ENCODE measurements at places on chromosomes 12 and 14.
A peak's percentile ranks its signal among the peaks of the same experiment; 100 is the strongest.

DNA sequence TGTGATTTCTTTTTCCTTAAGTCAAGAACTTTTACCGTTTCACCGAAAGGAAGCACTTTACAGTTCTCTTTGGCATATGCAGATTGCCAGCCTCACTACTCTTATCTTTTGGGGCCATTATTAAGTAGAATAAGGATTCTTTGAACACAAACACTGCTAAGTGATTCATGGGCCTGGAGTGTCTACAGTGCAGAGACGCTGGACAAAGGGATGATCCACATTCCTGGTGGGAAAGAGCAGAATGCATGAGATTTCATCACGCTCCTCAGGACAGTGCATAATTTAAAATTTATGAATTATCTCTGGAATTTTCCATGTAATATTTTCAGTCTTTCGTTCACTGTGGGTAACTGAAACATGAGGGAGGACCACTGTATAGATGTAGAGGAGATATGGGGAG lies 90.2 kb downstream of the TTLL5 start:
- DNase-seq, result no peak

DNA sequence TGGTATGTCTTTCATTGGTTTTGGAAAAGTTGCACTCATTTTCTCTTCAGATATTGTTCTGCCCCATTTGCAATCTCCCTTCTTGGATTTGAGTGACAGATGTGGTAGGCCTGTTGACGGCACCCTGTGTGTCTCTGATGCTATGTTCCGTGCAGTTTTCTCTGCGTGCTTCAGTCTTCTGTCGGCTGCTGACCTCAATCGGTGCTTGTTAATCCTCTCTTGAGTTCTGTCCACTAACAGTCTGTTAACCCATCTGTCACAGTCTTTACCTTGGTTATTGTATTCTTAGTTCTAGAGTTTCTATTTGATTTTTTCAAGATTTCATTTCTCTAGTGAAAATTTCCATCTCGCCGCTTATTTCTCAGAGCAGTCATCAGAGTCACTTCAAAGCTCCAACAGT lies 20.7 kb upstream of the PLD4 start:
- DNase-seq, result peak; percentile 10

- DNase-seq, result no peak
Observed at GRCh38 chr12:20830456-20830855, 20.0 kb downstream of the SLCO1B3 start.

DNA sequence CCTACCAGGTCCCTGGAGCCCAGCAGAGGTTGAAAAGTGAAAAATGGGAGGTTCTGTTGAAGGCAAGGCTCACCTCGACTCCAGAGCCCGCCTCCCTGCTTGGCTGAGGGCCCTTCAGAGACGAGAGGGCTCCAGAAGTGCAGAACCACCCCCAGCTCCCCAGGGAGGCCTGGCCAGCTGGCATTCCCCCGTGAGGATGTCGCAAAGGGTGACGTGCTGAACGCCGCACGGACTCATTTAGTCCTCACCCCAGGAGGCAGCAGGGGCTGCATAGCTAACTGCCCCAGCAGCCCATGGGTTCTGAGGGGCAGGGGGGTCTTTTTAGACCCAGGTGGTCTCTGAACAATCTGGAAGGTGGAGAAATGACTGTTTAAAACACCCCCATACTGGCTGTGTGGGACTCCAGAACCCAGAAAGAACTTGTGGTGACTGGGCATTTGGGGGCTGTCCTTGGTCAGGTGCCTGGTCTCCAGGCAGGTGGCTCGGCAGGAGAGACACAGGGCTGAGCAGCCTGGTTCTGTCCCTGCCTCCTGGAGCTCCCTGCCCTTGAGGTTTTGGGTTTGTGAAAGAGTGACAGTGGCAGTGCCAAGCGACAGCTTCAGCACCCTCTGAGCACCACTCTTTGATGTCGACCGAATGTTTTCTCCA lies 32.0 kb downstream of the ANAPC7 start:
- peak; percentile 60 for DNase-seq

- no peak for DNase-seq
Observed at GRCh38 chr14:50425105-50425504, 28.4 kb upstream of the CDKL1 start.

DNA sequence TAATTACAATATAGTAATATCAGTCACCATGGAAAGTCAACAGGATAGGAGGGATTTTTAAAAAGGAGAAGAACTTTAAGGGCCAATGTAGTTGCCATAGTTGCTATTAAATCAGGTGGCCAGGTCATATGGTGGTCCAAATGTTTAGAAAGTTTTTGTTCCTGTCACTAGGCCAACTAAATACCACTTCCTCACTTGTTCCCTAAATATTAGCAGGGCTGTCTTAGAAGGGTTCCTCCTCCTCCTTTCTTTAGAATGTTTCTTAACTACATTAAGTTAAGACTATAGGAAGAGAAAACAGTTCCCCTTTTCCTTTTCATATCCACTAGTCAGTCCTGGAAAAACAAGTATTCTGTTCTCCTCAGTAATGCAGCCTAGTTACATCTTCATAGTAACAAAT lies 50.3 kb downstream of the MON2 start:
- DNase-seq, result no peak

DNA sequence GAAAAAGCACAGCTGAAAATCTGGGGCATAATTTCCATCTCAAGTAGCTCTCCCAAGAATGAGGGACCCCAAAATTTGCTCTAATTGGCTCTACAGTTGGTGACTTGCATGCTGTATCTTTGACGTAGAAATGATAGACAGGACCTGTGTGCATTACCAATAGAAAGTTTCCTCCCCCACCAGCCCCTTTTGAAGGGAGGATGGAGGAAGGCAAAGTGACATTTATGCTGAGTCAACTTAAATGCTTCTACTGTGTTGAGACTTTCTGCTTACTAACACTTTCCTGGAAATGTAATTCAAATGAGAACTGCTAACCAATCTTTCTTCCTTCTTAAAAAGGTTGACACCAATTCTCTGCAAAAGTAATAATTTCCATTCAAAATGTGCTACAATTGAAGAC lies 31.9 kb downstream of the TSPAN8 start:
- no peak for DNase-seq

GRCh38 chr14:101083564-101084435 lies 180.3 kb upstream of the RTL1 start:
- DNase-seq, result peak; percentile 77

DNA sequence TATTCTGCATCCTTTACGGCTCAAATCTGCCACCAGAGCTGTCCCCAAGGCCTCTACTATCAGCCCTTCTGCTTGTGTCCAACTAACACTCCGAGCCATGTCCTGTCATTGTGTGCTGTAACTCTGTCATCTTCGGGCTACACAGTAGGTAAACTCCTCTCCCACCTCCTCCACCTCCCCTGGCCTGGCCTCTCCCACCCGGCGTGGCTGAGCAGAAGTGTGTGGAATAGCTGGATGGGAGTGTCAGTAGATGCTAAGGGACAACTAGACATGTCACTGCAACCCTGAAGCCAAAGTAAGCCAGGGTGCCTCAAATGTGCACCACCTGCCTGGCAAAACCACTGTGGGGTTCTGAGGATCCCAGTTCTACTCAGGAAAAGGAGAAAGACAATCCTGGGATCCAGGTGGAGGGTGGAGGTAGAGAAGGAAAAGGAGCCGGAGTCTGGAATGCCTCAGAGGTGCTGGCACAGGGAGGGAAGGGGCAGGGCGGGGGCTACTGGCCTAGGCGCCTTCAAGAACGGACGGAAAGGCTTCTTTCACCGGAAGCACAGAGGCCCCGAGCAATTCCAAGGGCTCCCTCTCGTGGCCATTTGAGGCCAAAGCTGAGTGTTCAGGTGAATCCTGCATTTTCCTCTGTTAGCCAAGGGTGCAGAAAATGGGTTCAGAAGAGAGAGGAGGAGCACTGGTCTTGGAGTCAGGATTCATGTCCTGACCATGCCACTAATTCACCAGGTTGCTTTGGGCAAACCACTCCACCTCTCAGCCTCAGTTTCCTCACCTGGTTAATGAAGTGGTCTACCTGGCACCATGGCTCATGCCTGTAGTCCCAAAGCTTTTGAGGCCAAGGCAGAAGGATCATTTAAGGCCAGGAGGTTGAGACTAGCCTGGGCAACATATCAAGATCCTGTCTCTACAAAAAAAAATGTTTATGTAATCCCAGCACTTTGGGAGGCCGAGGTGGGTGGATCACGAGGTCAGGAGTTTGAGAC lies 20.5 kb upstream of the FAM181A start:
- DNase-seq, result peak; percentile 83

GRCh38 chr12:122104844-122105243 lies 26.3 kb downstream of the MLXIP start:
- peak; percentile 53 for DNase-seq

- peak; percentile 96 for DNase-seq
Observed at GRCh38 chr12:49945394-49946080, 5.0 kb upstream of the AQP2 start.

DNA sequence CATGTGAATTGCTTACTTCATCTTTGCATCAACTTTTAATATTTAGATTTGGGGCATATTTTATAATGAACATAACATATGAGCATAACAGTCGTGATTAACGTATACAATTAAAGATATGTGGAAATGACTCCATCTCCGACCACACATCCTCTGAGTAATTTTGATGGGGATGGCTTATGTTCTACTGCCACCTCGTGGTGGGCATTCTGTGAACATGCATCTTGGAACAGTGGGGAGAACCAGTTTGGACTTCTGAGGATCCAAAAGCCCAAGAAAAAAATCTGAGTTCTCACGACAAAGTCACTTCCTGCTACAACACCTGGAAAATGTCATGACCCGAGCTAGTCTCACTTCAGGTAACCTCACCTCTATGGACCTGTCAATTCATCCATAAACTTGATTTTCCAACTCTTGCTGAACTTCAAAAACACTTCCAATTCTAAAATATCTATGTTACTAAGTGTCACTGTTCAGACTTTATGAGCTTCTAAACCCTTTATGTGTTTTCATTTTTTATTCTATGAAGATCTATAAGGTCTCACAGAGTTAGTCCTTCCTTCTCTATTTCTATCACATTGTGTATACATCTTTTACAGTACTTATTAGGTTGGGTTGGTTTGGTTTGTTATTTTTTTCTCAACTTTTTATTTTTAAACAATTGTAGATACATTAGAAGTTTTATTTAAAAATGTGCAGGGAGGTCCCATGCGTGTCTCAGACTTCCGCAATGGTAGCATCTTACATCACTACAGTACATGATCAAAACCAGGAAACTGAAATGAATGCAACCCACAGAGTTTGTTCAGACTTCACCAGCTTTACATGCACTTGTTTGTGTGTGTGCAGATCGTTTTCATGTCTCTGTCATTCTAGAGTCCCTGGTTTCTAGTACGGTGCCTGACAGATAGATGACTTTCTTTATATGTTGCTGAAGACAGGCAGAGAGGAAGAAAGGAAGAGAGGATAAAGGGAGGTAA lies 38.2 kb upstream of the STAB2 start:
- peak; percentile 81 for DNase-seq

DNA sequence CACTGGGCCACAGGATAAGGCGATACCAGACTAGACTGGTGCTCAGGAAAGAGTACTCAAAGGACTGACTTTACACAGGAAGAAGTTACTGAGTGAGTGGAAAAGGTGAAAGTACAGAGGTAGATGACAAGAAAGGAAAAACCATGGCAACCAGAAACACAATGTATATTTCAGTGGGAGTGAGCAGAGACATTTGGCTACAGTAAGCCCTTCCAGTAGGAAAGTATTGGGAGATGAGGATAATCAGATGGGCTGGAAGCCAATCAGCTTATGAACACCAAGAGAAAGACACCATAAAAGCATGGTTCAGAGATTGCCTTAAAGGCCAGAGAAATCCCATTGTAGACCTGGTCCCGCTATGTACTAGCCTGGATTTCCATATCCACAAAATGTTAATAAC lies 51.6 kb downstream of the TMTC1 start:
- no peak for DNase-seq

- no peak for DNase-seq
Observed at GRCh38 chr12:79085106-79085682, 220.6 kb downstream of the SYT1 start.

DNA sequence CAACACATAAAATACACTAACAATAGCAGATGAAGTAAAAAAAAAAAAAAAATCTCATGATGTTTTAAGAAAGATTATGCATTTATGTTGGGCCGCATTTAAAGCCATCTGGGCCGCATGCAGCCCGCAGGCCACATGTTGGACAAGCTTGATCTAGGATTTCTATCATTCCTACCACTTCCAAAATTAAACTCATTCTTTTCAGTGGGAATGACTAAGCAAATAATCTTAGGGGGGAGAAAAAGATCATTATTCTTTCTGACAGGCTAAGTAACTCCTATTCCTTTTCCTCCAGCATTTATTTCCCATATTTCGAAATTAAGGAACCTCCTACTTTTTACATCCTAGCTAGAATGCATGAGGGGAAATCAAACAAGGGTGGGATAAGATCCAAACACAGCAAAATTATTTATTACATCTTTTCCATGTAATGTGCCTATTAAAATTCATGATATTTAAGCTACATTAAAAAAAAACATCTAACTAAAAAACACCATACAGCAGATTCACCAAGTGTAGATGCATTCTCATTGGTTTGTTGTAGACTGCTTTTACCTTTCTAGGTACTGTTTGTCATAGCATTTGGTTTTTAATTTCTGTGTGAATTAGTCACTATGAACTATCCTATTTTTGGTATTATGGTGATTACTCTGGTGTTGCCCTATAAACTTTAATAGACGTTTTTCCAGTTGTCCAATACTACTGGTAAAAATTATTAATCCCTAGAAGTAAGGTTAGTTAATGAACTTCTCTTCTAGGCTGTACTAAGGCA lies 76.1 kb downstream of the RASSF8 start:
- DNase-seq, result no peak

GRCh38 chr12:6584293-6584692 lies 16.2 kb upstream of the NOP2 start:
- DNase-seq, result no peak

DNA sequence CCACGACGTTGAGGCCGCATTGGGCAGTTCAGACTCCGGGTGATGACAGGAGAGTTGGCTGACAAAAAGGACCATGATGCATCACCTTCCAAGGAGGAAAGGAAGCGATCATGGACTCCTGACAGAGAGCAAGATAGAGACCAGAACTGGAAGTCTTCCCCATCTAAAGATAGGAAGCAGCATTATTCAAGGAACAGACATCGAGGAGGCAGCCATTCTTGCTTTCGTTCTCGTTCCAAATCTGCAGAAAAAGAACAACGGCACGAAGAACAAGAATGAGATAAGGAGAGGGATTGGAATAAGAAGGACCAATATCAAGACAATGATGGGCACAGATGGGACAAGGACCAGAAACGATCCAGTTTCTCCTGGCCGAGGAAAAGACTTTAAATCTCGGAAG lies 27.1 kb upstream of the KRT77 start:
- no peak for DNase-seq

- DNase-seq, result no peak
Observed at GRCh38 chr14:21933681-21934080, 260.1 kb upstream of the OR4E1 start.

- no peak for DNase-seq
Observed at GRCh38 chr14:51889851-51890250, 29.4 kb downstream of the GNG2 start.

GRCh38 chr12:68352067-68352466 lies 19.9 kb upstream of the MDM1 start:
- DNase-seq, result no peak

- DNase-seq, result no peak
Observed at GRCh38 chr14:93700928-93701327, 87.4 kb downstream of the PRIMA1 start.

GRCh38 chr12:55142669-55143565 lies 16.7 kb downstream of the OR9K2 start:
- peak; percentile 84 for DNase-seq

GRCh38 chr14:72024043-72024407 lies 91.8 kb downstream of the RGS6 start:
- peak; percentile 72 for DNase-seq

- peak; percentile 89 for DNase-seq
Observed at GRCh38 chr14:68862954-68863594, 70.2 kb upstream of the ZFP36L1 start.

Data from islet precursor cell (in vitro differentiated cells).